ENCODE measurements at places on chromosomes 7 and 10.

- no peak for DNase-seq
Measured at GRCh38 chr10:527416-527815, 162.1 kb downstream of the DIP2C start.

DNA sequence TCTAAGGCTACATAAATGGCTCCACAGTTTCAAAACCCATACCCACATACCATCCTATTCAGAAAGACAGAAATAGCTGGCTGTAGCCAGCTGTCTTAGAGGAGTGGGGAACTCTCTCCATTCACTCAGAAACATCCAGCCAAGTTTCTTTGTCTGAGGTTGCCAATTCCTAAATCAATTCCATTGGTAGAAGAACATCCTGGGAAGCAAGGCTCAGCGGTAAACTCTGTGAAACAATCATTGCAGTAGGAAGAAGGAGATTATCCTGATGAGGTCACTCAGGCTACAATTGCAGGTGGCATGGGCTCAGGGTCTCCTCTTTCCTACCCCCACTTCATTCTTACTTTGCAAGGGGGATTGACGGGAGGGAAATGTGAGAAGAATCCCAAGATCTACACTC lies 154.0 kb downstream of the ETV1 start:
- DNase-seq = no peak

- no peak for DNase-seq
Measured at GRCh38 chr10:6737080-6737641, 157.1 kb upstream of the PRKCQ start.

DNA sequence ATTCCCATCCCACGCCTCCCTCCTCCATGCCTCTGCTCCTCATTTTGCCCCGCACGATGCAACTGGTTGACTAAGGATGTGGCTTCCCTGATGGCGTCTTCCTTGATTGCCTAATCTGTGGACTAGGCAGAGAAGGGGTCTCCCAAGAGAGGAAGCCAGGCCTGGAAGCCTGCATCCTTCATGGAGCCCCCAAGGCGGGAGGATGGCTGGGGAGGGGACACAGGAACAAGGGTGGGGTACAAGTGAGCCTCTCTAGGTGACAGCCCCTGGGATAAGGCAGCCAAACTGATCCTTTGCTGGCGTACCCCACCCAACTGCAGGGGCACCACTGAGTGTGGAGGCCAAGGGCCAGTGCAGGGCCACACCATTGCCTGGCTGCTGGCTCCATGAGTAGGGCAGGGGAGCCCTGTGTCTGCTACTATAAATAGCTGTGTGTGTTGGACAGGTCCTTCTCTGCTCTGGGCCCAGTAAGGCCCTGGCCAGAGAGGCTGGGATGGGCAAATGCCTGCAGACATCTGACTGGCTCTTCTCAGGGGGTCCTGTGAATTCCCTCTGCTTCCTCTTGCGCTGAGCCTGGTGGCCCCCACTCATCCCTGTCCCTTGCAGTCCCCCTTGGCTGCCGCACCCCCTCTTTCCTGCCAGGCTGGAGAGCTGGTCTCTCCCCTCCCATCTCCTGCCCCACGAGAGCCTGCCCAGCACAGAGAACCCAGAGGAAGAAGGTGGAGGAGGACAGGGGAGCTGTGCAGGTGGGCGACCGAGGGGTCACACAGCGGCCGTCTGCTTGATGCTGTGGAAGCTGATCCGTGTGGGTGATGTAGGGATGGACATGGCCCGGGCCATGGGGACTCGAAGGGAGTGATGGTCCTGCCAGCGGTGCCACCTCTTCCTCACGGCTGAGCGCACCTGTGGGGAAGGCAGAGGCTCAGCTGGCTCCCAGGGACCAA lies 29.3 kb downstream of the CRHR2 start:
- DNase-seq = no peak

GRCh38 chr10:108894402-108895301 lies 1028.7 kb downstream of the XPNPEP1 start:
- no peak for DNase-seq

DNA sequence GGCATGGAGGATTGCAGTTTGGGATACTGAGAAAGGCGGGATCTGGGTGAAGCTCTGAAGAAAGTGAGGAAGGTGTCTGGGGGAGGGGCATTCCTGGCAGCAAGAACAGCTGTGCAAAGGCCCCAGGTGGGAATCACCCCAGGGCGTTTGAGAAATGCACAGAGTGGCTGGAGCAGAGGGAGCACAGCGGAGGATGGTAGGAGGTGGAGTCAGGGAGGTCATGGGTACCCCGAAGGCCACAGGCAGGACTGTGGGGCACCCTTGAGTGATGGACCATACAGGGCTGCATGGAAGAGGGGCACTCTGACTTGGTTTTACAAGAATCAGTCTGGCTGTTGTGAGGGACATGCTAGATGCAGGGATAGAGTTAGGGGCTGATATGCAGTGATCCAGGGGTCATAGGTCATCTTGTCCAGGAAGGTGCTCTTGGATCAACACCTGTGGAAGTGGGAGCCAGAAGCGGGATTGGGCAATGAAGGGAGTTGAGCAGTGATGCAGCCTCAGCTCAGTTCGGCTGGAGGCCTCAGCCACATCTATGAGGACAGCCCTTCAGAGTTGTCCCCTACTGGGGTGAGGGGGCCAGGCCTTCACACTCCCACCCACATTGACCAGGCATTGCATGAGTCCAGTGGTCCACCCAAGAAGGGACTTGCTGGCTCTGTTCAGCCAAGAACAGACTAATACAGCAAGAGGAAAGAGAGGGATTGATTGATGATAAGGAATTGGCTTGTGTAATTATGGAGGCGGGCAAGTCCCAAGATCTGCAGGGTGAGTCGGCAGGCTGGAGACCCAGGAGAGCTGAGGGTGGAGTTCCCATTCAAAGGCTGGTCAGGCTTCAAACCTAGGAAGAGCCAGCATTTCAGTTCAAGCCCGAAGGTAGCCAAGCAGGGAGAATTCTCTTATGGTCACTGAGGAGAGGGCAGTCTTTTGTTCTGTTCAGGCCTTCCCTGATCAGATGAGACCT lies 48.7 kb downstream of the TSPAN15 start:
- no peak for DNase-seq

DNA sequence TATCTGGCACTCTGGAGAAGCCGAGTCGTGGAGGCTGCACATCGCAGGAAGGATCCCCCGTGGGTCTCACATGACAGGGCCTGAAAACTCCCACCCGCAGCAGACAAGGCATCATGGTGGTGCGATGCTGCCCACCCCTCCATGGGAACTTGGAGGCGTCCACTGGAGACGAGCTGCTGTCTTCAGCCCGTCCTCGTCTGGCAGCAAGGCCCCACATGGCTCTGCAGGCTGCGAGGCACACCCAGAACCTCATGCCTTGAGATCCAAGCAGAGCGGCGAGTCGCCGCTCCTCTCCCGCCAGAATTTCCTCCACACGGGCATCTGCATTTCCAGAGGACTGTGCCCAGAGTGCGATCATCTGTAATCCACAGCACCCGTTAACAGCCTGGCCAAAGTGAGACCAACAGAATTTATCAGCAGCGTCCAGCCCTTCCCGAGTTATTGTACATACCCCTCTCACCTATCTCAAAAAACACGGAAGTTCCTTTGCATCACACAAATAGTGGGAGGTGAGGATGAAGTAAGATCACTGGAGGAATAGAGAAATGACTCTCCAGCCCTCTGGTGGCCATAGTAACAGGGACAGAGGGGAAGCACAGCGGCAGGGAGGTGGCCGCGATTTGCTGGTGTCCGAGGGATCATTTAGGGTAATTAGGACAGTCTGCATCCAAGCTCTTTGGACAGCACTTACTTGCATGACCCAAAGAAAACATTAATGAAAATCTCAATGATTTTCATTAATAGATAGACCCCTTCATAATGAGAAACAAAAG lies 292.4 kb downstream of the USP6NL start:
- DNase-seq = no peak

- DNase-seq = no peak
Measured at GRCh38 chr7:146214842-146215241, 98.2 kb downstream of the CNTNAP2 start.

DNA sequence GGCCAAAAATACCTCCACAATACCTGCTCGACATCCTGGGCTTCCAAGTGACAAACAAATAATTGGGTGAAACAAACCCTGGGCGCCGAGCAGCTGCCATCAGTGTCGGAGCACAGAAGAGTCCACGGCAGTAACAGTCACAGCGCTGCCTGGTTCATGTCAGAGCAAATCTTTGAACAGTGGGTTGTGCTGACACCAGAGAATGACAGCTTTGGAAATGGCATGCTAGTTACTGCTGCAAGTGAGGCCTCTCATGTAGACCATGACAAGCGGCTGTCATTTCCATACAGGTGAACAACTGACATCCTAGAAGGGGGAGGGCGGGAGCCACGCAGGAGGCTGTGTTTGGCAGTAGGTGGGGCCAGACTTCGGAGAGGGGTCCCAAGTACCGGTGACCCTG lies 420.5 kb upstream of the GALNT17 start:
- DNase-seq = no peak

DNA sequence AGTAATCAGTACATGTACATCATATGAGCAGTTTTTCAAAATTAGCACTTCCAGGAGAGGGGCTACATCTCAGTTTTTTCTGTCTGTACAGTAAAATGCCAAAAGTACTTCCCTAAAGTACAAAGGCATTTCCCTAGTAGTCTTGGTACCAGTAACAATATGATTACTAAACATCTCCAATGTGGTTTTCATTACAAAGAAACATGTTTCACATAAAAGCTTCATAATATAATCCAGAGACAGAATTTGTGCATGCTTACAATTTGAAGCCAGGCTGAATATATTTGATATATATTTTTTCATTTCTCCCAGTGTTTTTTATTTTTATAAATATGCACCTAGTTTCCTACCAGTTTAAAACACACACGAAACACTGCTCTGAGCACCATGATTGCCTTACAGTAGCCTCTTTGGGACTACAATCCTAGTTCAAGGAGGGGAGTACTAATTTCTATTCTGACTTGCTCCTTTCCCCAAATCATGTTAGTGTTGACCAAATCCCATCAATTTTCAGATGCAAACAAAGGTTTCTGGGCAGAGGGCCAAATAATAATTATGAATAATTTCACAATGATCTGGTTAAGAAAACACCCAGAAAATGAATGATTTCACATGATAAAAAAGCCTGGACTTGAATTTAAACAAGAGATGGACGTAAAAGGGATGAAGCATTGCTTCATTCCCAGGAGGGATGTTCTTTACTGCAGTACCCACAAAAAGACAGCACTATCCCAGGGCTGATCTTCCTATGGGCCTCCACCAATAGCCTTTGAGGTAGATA lies 201.3 kb downstream of the SLC25A13 start:
- DNase-seq = no peak

DNA sequence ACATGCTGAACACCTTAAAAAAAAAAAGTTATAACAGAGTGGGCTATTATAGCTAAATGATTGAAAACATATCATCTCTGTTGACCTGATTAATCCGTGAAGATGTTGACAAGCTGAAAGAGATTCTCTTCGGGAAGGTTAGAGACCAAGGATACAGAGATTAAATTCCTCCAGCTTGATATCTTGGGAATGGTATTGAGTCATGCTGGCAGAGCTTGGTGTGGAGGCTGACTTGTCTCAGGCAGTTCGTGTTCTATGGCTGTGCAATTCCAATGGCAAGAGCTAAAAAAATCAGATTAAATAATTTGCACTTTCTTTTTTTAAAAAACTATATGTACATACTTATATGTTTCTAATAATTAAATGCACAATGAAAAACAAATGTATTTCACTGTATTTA lies 24.9 kb upstream of the CACNA2D1 start:
- no peak for DNase-seq

DNA sequence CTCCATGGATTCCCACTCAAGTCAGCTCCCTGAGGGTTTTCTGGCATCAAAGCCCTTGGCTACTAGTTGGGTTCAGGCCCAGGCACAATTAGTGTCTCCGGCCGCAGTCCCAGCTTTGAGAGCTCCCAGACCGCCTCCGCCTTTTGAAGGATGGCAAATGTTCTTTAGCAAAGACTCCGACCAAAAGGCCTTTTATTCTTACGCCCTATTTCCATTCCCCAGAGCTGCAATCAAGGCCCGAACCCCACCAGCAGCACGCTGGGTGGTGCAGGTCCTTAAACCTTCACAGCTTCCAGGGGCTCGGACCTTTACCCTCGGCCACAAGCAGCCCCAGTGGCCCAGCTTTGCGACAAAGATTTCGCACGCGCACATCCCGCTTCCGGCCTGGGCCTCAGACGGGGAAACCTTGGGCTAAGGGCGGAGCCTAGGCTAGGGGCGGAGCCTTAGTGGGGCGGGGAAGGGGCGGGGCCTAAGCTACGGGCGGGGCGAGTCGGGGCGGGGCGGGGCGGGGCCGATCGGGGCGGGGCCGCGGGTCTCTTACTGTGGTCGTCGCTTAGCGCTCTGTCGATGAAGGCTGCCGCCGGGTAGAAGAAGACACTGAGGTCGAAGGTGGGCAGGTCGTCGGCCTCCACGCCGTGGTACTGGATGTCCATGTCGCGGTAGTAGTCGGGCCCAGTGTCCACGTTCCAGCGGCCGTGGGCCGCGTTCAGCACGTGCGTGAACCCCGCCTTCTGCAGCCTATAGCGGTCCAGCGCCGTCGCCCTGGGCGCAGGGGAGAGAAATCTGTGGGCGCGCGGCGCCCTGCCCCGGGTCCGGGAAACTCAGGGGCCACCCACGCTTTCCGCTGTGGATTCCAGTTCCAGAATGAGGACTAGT lies 68.0 kb upstream of the SAMD8 start:
- DNase-seq = peak; percentile 41

DNA sequence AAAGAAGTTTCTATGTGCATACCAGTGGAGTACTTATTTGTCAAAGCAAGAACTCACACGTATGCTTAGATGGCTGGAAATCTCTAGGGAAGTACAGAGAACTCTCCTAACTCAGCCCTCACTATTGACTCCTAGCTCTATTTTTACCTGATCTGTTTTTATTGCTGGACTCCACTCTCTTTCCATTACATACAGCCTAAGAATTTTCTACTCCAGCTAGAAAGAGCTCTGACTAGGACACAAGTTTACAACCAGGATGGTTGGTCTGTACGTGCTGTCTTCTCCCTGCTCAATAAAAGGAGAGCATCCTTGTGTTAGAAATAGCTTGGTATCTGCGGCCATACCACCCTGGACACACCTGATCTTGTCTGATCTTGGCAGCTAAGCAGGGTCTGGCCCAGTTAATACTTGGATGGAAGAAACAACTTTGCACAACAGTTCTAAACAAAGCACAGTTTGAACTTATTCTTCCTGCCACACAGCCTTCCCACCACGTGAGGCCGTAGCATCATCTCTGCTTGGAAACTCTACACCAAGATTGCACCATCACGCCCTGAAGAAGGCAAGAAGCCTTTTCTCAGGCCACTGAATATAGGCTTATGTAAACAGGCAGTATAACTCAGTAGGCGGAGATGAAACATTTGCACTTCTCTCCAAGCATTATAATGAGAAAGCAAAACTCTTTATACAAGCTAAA lies 50.7 kb downstream of the KCNMA1 start:
- DNase-seq = no peak

DNA sequence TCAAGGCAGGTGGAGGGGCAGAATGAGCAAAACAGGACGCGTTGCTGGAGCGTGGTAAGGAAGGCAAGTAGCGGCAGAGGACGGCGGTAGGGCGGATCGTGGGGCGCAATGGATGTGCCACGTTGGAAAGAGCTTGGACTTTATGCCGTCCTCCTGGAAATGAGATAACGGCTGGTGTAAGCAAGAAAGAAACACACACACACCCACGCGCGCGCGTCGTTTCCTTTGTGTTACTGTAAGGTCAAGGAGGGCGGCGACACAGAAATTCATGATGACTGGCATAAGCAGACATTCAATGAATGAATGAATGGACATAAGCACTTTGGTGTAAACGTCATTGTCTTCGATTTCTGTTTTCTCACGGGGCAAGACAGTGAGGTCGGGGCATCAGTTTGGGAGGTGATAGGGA lies 683 bp upstream of the ENTPD7 start:
- DNase-seq = no peak
